Renal cortical epithelial cell (primary cell): ENCODE measurements at places on chromosomes 16 and 17. TPM values are rescaled to one million over a fixed set of nuclear protein-coding genes. Genes with fewer than 3 reads are reported as not detected.
A peak's percentile ranks its signal among the peaks of the same experiment; 100 is the strongest.

- peak; percentile 44 for DNase-seq
Measured at GRCh38 chr16:695355-696089, 5.3 kb upstream of the WDR24 start.

DNA sequence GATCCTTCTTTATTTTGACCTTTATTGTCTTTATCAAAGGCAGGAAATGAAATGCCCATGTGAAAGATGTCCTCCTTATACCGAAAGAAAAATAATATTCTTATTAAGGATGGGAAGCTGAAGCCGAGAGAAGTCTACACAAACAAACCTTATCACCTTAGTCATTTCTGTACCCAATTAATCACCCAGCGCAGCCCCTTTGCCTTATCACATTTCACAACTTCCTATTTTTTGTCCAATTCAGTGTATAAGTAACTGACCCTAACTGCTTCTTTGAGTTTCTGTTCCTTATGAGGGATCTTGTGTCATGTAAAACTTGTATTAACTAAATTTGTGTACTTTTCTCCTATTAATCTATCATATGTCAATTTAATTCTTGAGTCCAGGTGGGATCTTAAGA, 16.4 kb upstream of the CCL23 start:
- DNase-seq, result no peak

DNA sequence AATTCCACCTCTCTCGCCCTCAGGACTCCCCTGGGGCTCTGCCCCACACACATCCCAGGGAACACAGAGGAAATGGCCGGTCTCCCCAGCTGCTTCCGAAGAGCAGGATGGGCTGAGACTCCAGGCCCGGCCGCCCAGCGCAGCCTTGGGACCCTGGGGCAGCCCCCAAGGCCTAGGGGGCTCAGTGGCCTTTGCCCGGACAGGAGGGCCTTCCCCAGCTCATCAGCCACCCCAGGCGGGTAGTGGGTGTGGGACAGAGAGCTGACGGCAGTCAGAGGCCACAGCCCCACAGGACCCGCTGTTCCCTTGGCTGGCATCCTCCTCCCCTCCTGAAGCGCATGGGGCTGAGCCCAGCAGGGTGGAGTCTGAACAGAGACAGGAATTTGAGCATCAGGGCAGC, 6.2 kb upstream of the CBFA2T3 start:
- no peak for DNase-seq

CHMP6 gene
- 9.4 and 17.5 TPM in 2 replicates for total RNA-seq

- DNase-seq, result no peak
Measured at GRCh38 chr16:1279945-1280589, 24.2 kb downstream of the TPSD1 start.

MEIOC gene
- 1.0 and 1.5 TPM in 2 replicates for total RNA-seq

KRT12 gene
- total RNA-seq, result not detected in 2 replicates

EPX gene
- not detected in 2 replicates for total RNA-seq

- no peak for DNase-seq
Measured at GRCh38 chr17:77281122-77281903, 140.5 kb downstream of the SEC14L1 start.

IKZF3 gene
- under 0.01 and 0.17 TPM in 2 replicates for total RNA-seq

HSF4 gene
- 5.7 and 12.5 TPM in 2 replicates for total RNA-seq

DNA sequence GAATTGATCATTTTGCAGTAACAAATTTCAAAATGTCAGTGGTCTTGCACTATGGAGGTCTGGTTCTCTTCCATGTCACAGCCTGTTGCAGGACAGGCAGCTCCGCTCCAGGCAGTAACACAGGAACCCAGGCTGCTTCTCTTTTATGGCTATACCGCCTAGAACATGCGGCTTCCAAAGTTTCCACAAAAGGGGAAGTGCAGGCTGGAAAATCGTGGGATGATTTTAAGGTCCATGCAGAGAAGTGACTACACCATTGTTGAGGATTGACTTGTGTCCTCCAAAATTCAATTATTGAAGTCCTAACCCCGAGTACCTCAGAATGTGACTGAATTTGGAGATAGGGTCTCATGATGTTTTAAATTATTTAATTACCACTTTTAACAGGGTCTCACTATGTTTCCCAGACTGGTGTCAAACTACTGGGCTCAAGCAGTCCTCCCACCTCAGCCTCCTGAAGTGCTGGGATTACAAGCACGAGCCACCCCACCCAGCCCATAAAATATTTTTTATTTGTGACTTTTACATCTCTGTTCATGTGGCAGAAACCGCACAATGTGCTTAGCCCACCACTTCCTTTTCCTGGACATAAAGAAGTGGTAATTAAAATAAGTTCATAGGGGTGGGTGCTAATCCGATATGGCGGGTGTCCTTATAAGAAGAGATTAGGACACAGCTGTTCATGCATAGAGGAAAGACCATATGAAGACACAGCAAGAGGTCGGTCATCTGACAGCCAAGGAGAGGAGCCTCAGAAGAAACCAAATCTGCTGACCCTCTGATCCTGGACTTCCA, 279.2 kb upstream of the RPL38 start:
- DNase-seq, result no peak

CCL7 gene
- total RNA-seq, result not detected in 2 replicates

SLC13A2 gene
- total RNA-seq, result not detected in 2 replicates

SAMD14 gene
- total RNA-seq, result 1.2 and 2.3 TPM in 2 replicates

DNA sequence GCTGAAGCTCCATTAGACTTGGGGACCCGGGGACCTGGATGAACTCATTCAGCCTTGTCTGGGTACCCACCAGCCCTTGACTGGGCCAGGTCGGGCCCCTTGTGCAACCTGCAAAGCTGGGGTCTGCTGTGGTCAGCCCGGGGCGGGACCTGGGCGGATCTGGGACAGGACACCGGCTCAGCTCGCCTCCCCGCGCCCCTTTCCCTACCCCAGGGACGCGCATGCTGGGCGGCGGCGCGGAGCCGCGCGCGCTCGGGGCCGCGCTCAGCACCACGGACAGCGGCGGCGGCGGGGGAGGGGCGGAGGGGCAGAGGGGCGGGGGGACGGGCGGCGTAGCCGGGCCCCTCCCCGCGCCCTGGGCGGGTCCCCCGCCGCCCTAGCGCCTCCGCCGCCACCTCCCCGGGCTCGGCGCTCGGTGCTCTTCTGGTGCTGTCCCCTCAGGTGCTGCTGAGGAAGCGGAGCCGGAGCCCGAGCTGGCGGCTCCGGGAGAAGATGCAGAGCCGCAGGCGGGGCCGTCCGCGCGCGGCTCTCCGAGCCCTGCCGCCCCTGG, 7.4 kb downstream of the ACD start:
- DNase-seq, result no peak

- DNase-seq, result no peak
Measured at GRCh38 chr16:77588389-77588788, 133.9 kb upstream of the NUDT7 start.

HS3ST4 gene
- total RNA-seq, result not detected in 2 replicates
